ENCODE measurements at places on chromosomes 3 and 15. TPM values are rescaled to one million over a fixed set of nuclear protein-coding genes. Genes with fewer than 3 reads are reported as not detected.

DNA sequence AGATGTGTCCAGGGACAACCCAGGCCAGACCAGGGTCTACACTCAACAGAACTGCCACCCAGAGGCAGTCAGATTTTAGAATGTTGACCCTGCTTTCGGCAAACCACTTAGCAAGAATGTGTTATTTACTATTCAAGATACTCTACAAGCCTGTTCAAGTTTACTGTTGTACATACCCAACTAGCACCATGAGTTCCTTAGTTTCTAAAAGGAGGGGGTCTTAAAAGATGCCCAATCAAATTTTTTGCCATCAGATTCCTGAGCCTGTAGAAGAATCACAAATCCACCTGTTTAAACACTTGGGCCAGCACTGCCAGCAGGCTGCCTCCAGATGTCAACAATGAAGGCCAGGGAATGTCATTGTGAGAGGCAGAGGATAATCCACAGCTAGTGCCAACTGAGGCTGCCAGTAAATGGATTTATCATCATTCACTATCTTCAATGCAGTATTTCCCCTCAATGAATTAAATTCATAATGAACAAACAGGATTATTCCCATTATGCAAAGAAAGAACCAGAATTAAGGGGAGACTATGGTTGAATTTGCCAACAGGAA, 43.5 kb upstream of the SNRPA1 start:
- DNase-seq, result no peak

Gene RHOV
- total RNA-seq, result 0.82 TPM

Gene GABRR3
- not detected for total RNA-seq

DNA sequence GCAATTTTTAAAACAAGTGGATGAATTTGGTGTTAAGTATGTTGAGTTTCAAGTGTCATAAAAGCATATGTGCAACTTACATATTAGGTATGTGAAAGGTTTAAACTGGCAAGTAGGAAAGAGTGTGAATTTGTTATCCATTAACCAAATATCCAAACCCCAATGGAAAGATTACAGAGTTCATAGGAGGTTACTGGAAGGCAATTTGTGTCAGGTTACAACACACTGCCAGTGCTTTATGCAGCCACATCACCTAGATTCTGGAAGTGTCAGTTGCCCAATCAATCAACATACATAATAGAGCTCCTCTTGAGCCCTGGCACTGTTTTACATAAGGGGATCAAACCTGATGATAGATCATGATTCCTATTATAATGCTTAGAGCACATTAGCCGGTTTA, 261.0 kb downstream of the ROBO1 start:
- no peak for DNase-seq

- no peak for DNase-seq
Observed at GRCh38 chr3:10577486-10577885, 72.1 kb upstream of the ATP2B2 start.

DNA sequence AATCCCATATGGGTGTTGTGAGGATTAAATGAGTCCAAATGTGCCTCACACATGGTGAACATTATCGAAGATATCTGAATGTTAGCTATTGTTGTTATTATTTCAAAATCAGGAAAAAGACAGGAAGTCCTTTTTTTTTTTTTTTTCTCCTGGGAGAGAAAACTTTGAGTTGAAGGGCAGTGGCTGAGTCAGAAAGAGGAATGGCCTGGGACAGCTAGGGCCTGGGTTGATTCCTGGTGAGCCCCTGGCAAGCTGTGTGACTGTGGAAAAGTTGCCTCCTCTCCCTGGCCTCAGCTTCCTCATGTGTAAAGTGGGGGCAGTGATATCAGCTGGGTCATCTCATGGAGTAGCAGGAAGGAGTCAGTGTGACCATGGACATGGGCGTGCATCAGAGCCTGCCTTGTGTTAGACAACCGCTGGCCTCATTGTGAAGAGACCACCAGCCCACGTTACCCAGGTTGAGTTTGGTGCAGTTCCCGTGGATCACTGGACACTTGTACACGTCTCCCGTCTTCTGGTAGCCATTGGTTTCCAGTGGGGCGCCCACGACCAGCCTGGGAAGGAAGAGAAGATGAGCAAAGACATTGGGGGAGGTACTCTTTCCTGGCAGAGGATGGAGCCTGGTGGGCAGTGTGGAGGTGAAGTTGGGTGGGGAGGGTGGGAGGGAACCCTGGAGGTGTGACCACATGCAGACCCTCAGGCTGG, 63.1 kb downstream of the ITGA11 start:
- no peak for DNase-seq

DNA sequence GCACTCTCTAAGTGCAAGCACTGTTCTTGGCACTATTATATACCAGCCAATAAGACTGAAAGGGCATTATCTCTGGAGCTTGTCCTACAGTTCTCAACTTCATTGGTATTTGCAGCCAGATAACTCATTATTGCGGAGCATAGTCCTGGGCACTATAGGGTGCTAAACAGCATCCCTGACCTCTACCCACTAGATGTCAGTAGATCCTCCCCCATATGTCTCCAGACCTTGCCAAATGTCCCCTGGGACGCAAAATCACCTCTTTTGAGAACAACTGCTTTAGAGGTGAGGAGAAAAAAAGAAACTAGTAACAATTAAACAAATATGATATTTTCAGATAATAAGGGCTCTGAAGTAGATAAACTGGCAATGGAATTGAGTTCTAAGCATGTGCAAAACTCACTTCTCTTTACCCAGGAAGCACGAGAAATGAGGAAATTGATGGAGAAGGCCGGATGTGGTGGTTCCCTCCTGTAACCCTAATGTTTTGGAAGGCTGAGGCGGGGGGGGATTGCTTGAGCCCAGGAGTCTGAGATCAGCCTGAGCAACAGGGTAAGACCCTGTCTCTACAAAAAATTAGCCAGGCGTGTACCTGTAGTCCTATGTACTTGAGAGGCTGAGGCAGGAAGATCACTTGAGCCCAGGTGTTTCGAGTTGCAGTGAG, 61.4 kb downstream of the FRMD4B start:
- DNase-seq, result peak; percentile 70

DNA sequence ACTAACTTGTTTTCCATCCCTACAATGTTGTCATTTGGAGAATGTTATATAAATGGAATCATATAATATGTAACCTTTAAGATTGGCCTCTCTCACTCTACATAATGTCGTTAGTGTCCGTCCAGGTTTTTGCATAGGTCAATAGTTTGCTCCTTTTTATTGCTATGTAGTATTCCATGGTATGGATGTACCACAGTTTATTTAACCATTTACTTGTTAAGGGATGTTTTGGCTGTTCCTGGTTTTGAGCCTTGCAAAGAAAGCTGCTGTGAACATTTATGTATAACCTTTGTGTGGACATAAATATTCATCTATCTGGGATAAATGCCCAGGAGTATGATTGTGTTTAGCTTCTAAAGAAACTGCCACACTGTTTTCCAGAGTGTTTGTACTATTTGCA, 34.1 kb upstream of the SEC22A start:
- no peak for DNase-seq

Gene SLCO2A1
- total RNA-seq, result not detected

Data from SK-MEL-5 (cell line).